ENCODE measurements at places on chromosomes 11 and 22.
A peak's percentile ranks its signal among the peaks of the same experiment; 100 is the strongest.

GRCh38 chr11:135069063-135069462, 657.0 kb upstream of the B3GAT1 start:
- no peak for DNase-seq

- DNase-seq, result no peak
These were observed 2.8 kb downstream of the ROBO4 start for GRCh38 chr11:124894606-124895430.

DNA sequence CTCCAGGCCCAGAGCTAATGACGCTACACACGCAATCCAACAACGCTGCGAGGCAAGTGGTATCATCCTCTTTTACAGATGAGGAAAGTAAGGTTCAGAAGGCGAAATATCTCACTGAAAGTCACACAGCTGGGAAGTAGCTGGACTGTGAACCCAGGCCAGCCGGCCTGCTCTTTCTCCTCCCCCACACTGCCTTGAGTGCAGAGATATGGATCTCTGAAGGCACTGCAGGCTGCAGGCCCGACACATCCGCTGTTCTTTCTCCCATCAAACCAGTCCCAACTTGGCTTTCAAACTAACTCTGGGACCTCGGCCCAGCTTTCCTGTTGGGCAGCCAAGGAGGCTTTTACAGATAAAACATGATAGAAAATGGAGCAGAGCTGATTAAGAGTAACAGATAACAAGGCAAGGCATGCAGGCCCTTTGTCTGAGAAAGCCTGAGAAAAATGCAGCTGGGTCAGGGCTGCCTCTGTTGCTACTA, 64.0 kb upstream of the PTPRJ start:
- DNase-seq, result peak; percentile 66

DNA sequence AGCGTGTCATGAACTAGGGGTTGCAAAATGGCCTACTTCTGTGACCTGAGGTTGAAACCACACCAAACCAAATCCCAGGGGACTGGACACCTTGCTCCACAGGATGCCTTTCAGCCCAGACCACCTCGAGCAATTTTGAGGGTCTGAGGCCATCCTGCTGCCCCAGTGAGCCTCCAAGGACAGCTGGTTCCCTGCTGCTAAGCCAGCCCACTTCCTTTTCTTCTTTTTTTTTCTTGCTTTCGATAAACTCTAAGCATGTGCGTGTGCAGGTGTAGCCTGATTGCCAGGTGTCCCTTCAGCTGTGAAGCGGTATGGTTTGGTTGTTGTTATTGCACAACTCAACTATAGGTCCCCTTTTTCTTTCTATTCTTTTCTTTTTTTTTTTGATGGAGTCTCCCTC, 2.7 kb downstream of the CRYBB1 start:
- no peak for DNase-seq

DNA sequence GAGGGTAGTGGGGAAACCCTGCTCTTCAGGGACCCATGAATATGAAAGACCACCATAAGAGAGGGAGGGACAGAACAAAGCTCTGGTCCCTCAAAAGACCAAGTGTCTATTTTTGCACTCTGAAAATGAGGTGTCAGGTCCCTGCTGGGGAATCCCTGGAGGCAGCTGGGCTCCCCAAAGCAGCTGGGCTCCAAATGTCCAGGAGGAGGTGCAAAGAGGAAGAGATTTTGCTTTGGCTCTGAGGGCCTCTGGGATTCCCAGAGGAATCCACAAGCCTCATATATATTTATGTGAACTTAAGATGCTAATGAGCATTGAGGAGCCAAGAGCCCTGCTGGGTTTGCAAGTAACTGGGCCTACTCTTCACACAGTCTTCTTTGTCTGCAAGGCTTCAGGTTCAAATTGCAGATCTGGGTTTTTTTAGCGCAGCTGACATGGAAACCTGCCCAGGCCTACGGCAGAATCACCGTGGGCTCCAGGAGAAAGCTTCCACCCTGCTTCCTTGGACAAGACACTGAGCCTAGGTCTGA, 26.0 kb downstream of the CLMP start:
- DNase-seq, result no peak

DNA sequence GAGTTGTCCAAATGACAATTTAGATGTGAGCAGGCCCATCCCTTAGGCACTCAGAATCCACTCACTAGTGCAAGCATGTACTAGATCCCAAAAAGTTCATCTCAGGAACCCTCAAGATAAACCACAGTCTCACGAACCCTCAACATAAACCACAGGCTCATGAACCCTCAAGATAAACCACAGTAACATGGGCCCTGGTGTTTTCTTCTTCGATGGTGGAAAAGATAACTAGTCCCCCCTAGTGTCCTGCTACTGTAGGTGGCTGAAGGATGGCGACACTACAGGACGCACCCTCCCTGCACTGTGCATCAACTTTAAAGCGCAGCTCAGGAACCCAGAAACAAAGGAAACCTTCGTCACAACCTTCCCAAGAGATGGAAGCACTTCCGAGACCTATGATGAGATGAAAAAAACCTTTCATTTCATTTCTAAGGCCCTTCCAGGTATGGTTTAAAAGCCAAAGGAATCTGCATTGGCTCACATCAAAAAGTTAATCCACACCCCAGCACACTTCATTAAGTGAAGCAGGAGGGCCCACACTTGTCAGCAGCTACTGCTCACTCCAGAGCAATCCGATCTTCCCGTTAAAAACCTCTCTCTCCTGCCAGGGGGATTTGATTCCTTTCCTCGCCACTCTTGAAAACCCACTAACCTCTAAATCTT, 2.4 kb downstream of the LARGE1 start:
- DNase-seq, result no peak

DNA sequence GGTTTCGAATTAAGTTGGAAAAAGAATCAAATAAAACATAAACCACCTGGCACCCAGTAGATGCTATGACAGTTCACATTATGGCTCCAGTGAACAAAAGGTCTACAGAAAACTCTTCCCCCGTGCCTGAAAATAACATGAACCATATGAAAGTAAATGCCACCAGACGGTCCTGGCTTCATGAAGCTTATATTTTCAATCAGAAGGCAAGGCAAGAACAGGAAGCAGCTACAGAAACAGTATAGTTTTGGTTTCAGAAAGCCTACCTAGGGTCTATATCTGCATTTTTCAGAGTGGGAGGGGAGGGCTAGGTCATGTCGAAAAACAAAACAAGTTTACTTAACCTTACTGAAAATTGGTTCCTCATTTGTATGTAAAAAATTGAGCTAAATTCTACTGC, 9.8 kb downstream of the RAB30 start:
- no peak for DNase-seq

DNA sequence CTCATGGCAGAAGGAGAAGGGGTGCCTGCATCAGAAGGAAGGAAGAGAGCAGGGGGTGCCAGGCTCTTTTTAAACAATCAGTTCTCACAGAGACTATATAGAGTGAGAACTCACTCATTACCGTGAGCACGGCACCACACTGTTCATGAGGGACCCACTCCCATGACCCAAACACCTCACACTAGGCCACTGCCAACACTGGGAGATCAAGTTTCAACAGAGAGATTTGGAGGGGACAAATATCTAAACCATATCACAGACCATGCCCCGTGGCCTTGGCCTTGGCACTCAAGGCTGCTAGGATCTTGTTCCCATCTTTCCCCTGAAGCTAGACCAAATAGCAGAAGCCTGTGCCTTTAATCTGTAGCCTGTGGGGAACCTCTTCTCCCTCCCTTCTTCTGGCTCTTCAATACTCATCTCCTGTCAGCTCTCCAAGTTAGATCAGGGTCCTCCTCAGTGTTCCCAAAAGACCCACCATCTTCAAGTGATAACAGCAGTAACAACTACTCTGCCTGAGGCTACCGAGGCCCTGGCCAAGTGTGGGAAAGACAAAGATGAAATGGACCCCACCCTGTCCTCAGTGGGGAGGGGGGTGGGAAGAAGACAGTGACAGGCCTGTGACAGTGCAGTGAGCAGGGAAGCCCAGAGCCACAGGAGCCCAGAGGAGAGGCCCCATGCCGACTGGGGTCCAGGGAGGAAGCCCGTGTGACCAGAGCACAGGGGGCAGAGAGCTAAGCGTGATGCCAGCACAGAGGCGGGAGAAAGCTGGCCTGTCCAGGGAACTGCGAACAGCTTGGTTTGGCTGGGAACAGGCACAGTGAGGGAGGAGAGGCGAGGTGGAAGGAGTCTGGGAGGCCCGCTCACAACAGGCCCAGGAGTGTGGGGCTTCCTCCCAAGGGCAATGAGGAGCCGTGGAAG, 72.6 kb downstream of the MYO7A start:
- no peak for DNase-seq

DNA sequence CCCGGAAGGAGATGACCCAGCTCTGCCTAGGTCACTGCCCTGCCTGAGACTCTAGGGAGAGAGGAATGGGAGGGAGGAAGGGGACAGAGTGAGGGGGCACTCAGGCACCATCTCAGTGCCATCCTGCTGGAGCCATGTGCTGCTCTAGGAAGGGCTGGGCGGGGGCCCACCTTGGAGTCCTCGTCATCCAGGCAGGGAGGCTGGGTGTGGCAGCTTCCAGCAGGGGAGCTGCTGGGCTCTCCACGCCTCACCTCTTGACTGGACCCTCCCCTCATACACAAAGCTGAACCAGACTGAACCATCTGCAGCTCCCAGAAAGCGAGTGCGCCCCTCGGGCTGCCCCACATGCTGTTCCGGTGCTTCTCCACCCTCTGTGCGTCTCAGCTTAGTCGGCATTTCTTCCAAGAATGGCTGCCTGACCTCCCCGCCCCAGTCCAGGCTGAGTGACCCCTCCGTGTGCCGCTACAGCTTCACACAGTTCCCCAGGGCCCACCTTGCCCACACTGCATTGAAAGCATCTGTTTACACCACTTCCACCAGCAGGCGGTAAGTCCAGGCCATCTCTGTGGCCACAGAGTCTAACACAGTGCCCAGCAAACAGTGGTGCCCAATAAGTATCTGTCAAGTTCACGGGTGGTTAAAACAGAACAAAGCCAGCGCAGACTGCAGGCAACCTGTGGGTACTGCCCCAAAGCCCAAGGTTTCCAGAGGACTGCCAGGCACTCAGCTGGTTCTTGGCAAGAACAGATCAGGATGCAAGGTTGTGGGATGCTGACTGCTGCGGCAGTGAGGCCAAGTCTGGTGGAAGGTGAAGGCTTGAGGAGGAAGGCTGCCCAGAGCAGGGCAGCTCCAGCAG, 9.4 kb upstream of the TRIM29 start:
- DNase-seq, result no peak

DNA sequence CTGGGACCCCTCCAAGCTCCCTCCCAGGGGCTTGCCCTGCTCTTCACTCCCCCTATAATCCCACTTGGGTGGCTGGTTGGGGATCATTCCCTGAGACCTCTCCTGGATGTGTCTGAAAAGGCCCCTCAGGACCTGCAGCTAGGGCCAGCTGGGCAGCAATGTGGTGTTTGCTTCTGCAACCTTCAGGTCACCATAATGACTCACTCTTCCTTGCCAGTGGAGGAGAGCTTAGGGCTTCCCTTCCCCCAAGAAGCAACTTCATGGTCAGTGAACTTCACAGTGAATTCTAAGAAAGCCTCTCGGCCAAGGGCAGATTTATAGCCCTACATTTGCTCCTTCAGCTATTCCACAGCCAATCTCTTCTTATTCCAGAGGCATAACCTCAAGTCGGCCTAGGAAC, 45.1 kb upstream of the TSPAN18 start:
- DNase-seq, result no peak

- DNase-seq, result no peak
These were observed 33.4 kb downstream of the GDPD5 start for GRCh38 chr11:75492181-75492820.

DNA sequence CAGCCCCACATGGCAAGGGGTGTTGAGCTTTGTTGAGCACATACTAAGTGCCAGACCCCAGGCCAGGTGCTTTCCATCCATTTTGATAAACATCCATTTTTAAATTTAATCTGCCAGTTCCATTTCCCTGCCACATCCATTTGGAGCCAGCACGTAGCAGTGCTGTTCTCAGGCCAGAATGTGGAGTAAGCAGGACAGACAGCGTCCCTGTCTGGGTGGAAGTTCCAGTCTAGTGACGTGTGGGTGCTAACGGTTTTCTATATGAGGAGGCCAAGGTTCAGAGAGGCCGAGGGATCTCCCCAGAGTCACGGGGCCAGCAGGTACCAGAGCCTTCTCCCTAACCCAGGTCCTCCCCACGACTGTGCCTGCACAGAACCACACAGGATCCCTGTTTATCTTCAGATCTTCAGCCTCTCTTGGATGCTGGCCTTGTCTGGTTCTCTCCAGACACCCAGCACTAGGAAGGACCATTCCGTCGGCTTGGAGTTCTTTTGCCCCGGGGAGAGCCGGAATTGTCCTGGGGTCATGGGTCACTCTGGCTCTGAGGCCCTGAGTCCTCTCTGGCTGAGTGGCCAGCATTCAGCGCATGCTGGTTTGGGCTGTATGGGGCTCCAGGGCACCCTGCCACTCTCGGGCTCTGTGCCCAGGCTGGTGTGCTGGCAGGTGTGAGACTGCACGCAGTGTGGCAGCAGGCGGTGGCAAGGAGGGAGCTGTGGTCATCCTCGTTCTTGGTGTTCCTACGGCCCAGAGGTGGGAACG, 63.6 kb upstream of the PPARA start:
- no peak for DNase-seq

DNA sequence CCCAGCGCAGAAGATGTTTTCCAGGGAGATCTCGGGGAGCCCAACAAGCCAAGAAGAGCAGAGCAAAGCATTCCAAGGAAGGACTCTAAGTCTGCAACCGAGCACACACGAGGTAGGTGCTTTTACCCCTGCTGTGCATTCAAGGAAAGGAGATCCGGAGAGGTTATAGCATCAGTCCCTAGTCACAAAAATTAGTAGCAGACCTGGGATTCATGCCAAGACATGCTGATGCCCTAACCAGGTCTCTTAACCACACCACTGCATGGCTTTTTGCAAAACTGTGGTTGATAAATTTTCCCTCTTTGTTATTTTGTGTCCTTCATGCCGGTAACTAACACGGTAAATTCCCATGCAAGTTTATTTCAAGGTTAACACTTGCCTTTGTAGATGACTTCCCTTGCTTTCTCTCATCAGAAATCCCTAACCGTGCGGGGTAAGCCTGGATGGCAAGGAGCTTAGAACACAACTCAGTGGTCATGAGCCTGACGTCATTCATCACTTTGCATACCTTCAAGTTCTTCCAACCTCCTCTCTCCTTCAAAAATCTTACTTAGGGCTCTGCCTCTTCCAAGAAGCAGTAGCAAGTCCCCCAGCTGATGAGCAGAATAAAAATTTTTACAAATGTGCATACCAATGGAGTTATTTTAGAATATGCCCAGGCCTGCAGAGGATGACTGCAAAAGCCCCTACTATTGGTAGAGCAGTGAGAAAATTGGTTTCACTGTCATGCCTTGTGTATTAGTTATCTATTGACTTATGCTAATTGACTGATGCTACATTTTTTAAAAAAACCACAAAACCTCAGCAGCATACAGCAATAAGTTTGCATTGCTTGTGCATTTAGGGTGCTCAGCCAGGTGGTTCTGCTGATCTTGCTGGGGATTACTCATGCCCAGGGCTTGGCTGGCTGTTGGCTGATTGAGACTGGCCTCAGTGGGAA, 465.1 kb downstream of the MN1 start:
- DNase-seq, result no peak

All from right lung (tissue), 10 donors.